ENCODE measurements at places on chromosomes 11 and 22.
A peak's percentile ranks its signal among the peaks of the same experiment; 100 is the strongest.

DNA sequence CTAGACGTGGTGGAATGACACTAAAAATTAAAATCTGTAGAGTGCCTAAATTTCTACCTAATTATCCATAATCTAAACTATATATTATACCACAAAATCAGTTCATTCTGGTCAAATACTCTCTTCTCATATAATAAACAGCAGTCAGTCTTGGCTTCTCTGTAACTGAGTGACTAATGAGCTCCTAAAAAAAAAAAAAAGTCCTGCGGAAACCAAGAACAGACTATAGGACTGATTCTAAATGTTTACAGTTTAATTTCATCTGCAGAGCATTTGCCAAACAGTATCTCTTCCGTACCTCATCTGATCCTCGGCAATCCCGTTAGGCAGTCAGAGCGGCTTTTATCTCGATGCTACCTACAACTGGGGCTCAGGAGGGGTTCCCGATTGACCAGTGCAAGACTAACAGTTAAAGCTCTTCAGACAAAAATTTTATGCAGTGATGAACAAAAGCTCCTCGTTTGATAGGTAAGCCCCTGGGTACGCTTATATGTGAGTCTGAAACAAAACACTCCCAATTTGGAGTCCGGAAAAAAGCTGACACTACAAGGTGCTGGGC lies 686 bp downstream of the KIF18A start:
- DNase-seq: peak; percentile 65

DNA sequence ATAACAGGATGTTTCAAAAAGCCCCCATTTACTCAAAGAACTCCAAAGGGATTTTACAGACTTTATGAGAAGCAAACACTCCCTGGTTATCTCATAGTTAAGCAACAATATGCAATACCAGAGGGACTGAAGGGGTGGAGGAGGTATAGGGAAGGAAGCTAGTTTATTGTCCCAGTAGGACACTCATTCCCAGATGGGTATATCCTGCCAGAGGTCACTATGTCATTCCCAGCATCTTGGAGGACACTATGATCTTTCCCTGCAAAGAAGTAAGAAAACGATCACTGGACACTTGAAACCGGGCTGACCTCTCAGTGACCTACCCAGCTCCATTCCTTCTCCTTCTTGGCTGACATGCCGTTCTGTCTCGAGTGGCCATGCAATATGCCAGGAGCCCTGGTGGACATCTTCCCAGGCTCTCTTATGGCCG lies 114.5 kb downstream of the NAT10 start:
- DNase-seq: no peak

DNA sequence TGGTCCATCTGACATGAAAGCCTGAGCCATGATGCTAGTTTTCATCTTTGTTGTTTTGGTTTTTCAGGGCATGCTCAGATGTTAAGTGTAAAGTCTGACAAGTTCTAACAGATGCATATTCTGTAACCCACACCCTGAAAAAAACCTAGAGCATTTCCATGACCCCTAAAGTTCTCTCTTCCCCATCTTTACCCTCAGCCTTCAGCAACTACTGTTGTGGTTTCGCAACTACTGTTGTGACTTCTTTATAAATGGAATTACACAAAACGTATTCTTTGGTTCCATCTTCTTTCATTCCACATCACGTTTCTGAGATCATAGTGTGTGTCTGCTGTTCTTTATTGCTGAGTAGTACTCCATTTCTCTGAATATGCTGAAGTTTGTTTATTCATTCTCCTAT lies 65.1 kb upstream of the LDLRAD3 start:
- no peak for DNase-seq

GRCh38 chr11:90252053-90252452 lies 29.2 kb upstream of the CHORDC1 start:
- no peak for DNase-seq

DNA sequence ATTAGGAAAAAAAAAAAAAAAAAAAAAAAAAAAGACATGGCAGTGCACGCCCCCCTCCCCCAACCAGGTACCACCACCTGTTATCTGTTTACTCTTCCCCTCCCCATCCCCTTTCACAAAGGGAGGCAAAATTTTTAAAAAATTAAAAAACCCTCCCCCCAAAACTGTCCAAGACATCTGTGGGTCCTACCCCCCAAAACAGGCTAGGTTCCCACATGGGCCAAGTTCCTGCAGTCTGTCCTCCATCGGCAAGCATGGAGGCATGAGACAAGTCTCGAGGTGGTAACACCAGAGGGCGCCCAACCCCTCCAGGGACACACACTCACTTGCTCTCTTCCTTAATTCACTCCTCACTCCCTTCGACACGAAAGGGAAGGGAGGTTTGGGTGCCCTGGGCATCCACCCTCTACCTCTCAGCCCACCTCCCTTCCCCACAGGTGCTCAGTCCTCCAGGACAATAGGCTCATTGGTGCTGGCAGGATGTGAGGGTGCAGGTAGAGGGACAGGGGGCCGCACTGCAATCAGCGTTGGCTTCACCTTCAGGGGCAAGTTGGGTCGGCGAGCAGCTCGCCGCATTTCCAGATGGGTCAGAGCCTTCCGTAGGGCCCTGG lies 2.2 kb upstream of the TUT1 start:
- peak; percentile 59 for DNase-seq

GRCh38 chr11:108508653-108509593 lies 10.7 kb upstream of the POGLUT3 start:
- no peak for DNase-seq

GRCh38 chr22:25452116-25452700 lies 112.3 kb upstream of the GRK3 start:
- no peak for DNase-seq

DNA sequence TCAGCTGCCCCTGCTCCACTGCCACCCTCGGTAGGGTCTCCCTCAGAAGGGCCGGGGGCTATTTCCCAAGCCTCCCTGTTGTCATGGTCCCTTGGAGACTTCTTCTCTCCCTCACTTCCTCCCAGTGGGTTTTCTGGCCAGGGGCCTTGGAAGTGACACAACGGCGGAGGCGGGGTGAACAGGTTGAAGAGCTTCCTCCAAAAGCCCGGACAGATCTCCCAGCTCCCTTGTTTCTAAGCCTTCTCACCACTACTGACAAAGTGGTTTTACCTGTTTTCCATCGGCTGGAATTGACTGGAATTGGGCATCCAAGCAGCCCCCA lies 14.5 kb downstream of the MYH9 start:
- DNase-seq: no peak

- DNase-seq: no peak
Observed at GRCh38 chr11:18563090-18563730, 25.3 kb downstream of the UEVLD start.

- no peak for DNase-seq
Observed at GRCh38 chr11:70312401-70313357, 42.2 kb downstream of the PPFIA1 start.

GRCh38 chr11:29879560-29879959 lies 137.3 kb downstream of the KCNA4 start:
- DNase-seq: no peak

GRCh38 chr11:57192316-57192715 lies 10.6 kb downstream of the LRRC55 start:
- DNase-seq: no peak

DNA sequence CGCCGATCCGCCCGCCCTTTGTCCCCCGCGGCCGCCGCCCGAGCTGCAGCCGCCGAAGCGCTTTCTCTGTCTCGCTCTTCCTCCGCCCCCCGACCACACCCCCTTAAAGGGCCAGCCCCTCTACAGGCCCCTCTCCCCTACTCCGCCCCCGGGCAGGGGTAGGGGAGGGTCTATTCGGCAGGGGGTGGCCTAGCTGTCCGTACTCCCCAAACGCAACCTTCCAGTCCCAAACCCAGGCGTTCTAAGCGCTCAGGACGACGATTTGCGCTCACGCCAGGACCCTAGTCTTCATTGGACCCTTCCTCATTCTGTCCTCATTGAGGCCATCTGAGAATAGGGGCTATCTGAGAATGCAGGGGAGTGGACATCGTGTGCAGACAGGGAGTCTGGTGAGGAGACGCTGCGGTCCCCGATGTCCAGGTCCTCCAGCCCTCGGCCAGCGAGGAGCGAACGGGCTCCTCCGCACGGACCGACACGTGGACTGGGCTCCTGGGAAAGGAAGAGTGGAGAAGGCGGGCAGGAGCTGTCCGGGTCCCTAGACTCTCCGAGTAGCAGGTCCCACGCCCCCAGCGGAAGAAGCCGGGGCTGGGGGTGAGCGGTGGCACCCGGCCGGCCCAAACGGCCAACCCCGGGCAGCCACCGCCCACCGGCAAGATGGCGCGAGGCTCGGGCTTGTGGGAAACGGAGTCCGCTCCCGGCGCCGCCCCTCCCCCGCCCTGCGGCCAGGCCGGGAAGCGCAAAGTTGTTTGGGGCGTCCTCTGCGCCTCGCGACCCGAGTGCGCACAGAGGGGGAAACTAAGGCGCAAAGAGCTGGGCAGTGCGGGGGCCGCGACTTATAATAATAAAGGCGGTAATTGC lies at the start of gene PPP1R14B:
PPP1R14B (minus strand) TSS at position 73 of the 858 bp plus-strand sequence. CDS start 270 bp downstream, outside the sequence.
- DNase-seq: peak; percentile 80

DNA sequence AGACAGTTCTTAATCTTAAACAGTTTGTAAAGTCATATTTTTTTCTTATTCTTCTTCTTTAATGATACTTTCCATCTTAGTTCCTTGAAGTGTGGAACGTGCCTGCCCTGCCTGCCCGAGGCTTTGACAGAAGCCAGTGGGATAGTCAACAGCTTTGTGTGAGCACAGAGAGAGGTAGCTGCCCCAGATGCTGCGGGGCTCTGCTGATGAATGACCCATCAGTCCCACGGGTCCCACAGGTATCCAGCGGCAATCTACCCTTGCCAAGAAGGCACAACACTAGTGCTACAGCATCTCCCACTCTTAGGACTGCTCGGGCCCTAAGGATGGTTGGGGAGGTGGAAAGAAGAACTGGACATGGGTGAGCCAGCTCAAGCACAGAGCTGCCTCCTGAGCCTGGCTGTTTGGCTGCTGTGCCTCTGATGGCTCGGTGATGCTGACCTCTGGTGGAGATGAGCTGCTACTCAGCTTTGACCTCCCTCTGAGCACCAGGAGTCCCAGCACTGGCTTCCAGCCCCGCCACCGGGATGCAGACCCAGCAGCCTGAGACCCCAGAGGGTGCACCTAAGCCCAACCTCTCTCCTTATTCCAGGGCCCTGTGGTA lies 11.8 kb upstream of the APLNR start:
- peak; percentile 49 for DNase-seq

- no peak for DNase-seq
Observed at GRCh38 chr11:32511926-32512325, 71.7 kb upstream of the EIF3M start.

DNA sequence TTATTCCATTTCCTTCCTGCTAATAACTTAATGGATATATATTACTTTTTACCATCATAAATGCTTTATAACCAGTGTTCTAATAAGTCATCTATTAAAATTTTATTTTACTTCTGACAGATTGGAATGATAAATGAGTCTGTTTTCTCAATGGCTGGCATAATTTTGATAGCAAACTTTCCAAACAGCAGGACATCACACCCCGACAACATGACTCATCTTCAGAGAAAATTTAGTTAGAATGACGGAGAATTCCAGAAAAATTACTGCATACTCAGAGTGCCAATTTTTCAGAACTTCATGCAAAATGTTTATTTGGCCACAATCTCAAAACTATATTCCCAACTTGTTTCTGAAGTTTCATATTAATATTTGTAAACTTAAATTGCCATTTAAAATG lies 174.4 kb downstream of the SWAP70 start:
- no peak for DNase-seq

GRCh38 chr11:62131170-62131464 lies 7.3 kb downstream of the INCENP start:
- DNase-seq: no peak

DNA sequence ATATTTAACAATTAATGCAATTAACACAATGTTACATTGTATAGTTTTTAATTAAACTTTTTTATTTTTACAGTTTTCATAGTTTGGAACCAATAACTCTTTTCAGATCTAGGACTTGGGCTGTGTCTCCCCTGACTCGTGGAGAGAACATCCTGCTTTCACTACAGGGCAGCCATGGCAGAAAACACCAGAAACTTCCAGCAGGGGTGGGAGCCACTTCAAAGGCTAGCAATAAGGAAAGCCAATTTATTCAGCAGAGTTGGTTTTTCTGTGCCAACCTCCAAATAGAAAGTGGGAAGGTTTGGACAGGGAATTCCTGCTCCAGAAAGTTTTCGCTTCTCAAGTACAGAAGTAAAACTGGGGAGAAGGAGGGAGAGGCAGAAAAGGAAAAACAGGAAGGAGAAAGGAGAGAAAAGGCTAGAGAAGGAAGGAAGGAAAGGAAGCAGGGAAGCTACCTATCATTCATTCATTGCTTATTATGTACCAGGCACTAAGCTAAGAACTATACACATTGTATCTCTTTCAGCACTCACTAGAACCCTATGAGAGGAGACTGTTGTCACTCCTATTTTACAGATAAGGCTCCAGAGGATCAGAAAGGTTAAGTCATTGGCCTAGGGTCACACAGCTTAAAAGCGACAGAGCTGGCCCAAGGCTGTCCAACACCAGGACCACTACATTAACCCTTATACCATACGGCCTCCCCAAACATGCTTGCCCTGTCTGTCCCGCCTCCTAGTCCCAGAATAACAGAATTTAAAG lies 54.8 kb upstream of the CREB3L1 start:
- no peak for DNase-seq

- no peak for DNase-seq
Observed at GRCh38 chr11:105824457-105825013, 197.5 kb downstream of the MSANTD4 start.

- no peak for DNase-seq
Observed at GRCh38 chr11:2128130-2128510, 11.1 kb downstream of the IGF2 start.

- DNase-seq: no peak
Observed at GRCh38 chr11:113468726-113469345, 6.4 kb downstream of the DRD2 start.

DNA sequence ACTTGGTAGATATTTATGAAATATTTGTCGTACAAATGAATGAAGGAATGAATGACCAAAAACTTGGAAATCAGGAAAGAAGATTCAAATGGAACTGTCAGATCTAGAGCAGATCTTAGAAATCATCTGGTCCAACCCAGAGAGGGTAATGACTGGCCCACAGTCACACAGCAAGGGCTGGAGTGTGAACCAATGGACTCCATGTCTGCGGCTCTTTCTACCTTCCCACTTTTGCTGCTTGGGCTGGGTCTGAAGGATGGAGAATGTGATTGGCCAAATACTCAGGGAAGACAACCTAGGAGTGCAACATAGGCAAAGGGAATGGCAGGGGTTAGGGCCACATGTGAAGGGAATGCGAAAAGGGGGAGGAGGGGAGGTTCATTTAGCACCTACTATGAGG lies 5.8 kb upstream of the DGKZ start:
- no peak for DNase-seq

DNA sequence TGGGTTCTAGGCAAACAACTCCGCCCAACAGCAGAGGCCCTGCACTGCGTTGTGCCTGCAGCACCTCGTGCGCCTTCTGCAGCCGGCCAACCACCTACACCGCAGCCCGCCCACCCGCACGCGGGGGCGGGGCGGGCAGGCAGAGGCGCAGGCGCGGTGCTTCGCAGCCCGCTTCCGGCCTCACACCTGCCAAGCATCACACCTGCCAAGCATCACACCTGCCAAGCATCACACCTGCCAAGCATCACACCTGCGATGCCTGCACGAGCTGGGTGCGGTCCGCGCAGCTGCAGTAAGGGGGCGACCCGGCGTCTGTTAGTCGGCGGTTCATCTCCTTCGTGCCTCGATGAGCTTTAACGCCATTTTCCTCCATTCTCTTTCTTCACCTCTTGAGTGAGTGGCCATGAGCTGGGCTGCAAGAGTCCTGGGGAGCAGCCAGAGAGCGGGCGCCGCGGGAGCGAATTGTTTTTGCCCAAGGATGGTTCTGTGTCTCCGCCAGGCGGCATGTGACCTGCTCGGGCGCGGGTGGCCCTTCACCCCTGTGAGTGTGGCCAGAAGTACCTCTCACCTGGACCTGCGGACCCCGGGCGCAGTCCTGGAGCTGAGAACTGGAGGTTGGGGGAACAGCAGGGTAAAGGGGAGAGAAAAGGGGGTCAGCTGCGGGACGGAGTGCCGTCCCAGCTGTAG lies at the start of gene LDHAL6A:
LDHAL6A (plus strand) TSS at position 171 of the 687 bp plus-strand sequence. CDS start 825 bp downstream, outside the sequence.
- DNase-seq: no peak

Data from NCI-H526 treated with DMSO at 0.1 percent for 48 hours (cell line).